ENCODE measurements at places on chromosomes 2 and 18. TPM values are rescaled to one million over a fixed set of nuclear protein-coding genes. Genes with fewer than 3 reads are reported as not detected.
A peak's percentile ranks its signal among the peaks of the same experiment; 100 is the strongest.

GRCh38 chr18:80126797-80127196, 17.7 kb downstream of the ADNP2 start:
- no peak for DNase-seq
- no peaks in the 10 kb centered on the region for H3K36me3 ChIP-seq
- no peaks in the 10 kb centered on the region for H3K27me3 ChIP-seq
- no peaks in the 10 kb centered on the region for H3K4me1 ChIP-seq
- H3K4me3 ChIP-seq, result no peak overlapping the region
- H3K27ac ChIP-seq, result no peak overlapping the region

DNA sequence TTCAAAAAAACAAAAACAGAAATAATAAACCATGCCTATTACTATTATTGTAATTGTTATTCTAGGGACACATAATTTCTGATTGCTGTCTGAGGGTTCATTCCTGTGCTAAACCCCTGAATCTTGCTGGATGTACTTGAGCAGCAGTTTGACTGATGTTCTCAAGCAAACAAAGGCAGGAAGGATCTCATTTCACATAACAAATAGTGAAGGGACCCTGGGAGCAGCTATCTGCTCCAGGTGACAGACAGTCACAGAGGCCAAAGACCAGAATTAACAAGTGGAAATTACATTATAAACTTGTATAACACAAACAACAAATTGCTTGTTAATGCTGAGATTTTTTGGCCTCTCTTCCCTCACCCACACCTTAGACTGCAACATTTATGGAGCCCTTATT, 284.2 kb downstream of the THSD7B start:
- no peak overlapping the region for H3K4me3 ChIP-seq
- no peak overlapping the region for H3K27ac ChIP-seq
- H3K36me3 ChIP-seq, result no peaks in the 10 kb centered on the region
- DNase-seq, result no peak
- H3K27me3 ChIP-seq, result no peaks in the 10 kb centered on the region

DNA sequence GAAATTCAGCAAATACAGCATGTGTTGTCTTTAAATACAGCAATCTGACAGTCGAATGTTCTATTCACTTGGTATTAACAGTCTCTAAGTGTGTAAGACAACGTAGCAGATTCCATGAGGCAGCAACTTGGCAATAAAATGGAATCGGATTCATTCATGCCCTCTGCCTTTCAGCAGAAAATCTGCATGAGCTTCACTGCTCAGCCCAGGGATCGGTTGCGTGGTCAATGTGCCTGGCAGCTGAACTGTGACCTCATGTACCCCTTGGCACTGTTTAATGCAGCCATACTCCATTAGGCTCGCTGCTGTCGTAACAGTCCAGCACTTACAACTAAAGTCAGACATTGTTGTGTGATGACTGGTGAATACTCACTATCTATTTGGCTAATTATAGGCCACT, 17.7 kb upstream of the RGPD4 start:
- H3K27ac ChIP-seq, result no peak overlapping the region
- H3K36me3 ChIP-seq, result no peaks in the 10 kb centered on the region
- no peaks in the 10 kb centered on the region for H3K4me1 ChIP-seq

- H3K4me3 ChIP-seq, result no peak overlapping the region
- no peak overlapping the region for H3K27ac ChIP-seq
Observed at GRCh38 chr2:120545521-120546047, 190.1 kb upstream of the GLI2 start.

GRCh38 chr2:101106453-101107181, 44.6 kb downstream of the TBC1D8 start:
- H3K27ac ChIP-seq, result peak overlapping the region; percentile 35
- DNase-seq, result no peak
- no peaks in the 10 kb centered on the region for H3K27me3 ChIP-seq
- no peak overlapping the region for H3K4me3 ChIP-seq

RAX gene
- total RNA-seq, result 0.23 TPM
